Renal pelvis (tissue), 12 donors: ENCODE measurements at places on chromosomes 12 and 14. TPM values are rescaled to one million over a fixed set of nuclear protein-coding genes. Genes with fewer than 3 reads are reported as not detected.

Gene MGST1
- polyA plus RNA-seq, result 25.4 TPM

Gene TAS2R9
- not detected for polyA plus RNA-seq

Gene LMNTD1
- polyA plus RNA-seq, result not detected

Gene HOXC5
- polyA plus RNA-seq, result 3.0 TPM

Gene GUCY2C
- polyA plus RNA-seq, result 0.60 TPM

Gene SDR9C7
- polyA plus RNA-seq, result 0.21 TPM

Gene CELA1
- not detected for polyA plus RNA-seq

DNA sequence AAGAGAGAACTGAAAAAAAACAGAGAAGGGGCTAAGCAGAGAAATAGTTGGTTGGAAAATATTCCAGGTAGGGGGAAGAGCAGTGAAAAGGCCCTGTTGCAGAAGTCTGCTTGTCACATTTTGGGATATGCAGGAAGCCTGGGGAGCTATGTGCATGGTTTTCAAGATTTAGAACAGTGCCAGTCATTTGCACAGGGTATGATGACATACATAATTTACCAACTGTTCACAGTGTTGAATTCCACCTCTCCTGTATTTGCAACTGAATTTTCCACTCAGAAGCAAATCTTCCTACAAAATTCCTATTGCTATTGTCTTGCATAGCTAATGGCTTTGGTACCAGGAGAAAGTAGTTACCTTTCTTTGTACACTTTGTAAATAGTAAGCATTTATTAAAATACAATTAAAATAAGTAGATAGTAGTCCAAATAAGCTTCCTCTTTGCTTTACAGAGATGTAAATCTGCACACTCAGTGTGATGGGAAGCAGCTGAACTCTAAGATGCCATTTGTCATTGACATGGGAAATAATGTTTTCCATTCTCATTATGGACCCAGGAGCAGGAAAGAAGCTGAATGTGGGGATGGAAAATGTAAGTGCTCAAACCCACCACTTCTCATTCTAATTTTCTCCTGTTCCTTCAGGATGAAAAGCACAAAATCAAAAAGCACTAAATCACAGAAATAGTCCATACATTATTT is 177.4 kb downstream of the BTG1 start:
- no peak for DNase-seq

GRCh38 chr12:52084491-52085231 is 5.2 kb downstream of the SMIM41 start:
- DNase-seq, result no peak

DNA sequence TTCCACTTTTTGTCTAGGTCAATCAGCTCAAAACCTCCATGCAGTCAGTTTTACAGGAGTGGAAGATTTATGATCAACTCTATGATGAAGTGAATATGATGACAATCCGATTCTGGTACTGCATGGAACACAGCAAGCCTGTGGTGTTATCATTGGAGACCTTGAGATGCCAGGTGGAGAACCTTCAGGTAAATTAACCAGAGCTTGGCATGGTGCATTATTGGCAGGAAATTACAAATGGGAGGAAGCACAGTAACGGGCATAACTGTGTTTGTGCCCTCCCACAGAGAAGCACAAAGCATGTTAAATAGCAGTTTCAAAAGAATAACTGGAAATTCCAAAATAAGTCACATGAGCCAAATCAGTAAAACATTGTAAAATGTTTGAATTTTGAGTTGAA is 135.6 kb downstream of the ESR2 start:
- DNase-seq, result no peak

GRCh38 chr12:109447482-109447881 is 29.6 kb downstream of the KCTD10 start:
- DNase-seq, result no peak

DNA sequence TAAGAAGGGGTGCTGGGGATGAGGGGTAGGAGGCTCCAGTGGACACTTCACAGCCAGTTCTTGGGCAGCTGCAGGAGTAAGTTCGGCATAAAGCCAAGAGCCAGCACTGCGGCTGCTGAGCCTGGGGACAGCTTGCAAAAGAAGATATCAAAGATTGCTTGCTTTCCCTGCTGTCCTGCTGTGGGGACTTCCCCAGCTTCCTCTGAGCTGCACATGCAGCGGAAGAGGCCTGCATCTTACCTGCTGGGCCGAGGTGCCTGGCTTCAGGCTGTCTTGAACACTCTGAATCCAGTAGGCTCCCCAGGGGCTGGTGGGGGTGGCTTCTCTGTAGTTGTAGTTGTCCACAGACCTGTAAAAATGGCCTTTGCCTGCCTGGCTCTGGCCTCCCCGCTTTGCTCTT is 1.3 kb downstream of the CHGA start:
- no peak for DNase-seq

- DNase-seq, result peak; percentile 93
These were observed 98.3 kb downstream of the LRRC74A start for GRCh38 chr14:76924371-76925096.

- DNase-seq, result no peak
These were observed 25.5 kb upstream of the GSC start for GRCh38 chr14:94795372-94795771.

- no peak for DNase-seq
These were observed 23.8 kb upstream of the GPR132 start for GRCh38 chr14:105088812-105089745.

DNA sequence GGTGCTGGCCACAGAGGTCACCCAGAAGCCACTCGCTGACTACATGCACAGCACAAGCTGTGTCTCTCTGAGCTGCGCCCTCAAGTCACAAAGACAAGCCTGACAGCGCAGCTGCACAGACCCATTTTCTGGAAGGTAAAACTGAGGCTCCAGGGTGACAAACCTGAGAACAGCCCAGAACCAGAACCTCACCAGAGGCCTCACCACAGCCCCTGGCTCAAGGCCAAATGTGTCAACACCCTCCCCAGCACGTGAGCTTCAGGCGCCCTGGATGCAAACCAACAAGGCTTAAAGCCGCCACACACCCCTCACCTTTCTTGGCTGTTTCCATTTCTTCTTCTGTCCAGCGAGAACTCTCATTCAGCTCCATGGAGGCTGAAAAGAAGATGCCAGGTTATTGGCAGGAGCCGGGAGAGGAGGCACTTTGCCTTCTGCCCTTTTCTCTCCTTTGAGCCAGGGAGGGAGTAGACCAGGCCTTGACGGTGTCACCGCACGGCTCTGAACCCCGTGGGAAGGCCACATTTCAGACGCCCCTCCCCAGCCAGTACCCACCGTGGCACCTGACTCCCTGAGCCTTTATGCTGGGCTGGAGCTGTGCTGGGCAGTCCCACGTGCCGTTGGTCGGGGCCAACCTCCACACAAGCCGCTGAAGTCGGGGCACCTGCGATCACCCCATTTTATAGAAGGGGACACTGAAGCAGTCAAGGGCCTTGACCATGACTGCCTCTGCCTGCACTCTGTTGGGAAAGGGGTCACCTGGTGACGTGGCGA is 103.1 kb downstream of the RFLNA start:
- DNase-seq, result no peak

- DNase-seq, result no peak
These were observed 649.0 kb downstream of the TMTC2 start for GRCh38 chr12:83335748-83336147.

GRCh38 chr12:52630008-52630500 is 11.7 kb upstream of the KRT73 start:
- no peak for DNase-seq

- DNase-seq, result peak; percentile 48
These were observed 68.5 kb upstream of the CAPRIN2 start for GRCh38 chr12:30823156-30823699.

GRCh38 chr12:105453316-105453715 is 122.8 kb downstream of the C12orf75 start:
- DNase-seq, result no peak

GRCh38 chr14:33480887-33481184 is 470.0 kb downstream of the EGLN3 start:
- DNase-seq, result no peak

DNA sequence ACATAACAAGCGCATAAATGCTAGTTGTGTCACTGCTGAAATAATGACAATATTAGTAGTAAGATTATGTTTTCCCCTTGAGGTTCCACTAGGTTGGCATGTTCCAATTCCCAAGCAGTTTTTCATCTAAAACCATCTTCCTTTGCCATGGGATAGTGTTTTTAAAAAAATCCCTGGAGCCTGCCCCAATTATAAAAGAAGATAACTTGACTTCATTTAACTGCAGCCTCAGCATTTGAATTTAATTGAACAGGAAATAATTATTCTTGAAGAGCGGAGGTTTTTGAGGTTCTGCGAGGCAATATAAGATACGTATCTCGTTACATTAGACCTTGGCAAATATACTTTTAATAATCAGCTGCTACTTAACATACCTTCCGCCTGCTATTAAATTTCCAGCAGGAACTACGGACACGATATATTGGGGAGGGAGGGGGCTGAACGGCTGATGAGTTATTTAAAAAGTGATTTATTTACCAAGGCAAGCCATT is 65.2 kb upstream of the HSPB8 start:
- no peak for DNase-seq

- DNase-seq, result no peak
These were observed 10.2 kb downstream of the SCN8A start for GRCh38 chr12:51601241-51601640.

GRCh38 chr14:34171431-34172172 is 220.7 kb upstream of the EGLN3 start:
- DNase-seq, result no peak

DNA sequence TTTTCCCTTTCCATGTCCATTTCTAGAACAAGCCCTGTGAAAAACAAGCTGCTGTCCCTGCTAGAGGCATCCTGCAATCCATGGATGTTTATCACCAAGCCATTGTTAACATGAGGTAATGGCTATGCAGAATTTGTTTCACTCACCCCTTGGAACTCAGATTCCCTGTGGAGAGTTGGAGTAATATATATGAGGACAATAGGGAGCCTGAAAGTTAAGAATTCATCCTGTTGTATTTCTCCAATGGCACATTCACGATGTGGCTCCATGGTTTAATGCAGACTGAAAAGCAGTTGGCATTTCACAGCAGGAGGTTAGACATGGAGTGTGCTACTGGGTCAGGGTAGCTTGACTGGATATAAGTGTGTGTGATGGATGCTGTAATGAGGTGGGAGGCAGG is 32.4 kb downstream of the GPR65 start:
- no peak for DNase-seq

DNA sequence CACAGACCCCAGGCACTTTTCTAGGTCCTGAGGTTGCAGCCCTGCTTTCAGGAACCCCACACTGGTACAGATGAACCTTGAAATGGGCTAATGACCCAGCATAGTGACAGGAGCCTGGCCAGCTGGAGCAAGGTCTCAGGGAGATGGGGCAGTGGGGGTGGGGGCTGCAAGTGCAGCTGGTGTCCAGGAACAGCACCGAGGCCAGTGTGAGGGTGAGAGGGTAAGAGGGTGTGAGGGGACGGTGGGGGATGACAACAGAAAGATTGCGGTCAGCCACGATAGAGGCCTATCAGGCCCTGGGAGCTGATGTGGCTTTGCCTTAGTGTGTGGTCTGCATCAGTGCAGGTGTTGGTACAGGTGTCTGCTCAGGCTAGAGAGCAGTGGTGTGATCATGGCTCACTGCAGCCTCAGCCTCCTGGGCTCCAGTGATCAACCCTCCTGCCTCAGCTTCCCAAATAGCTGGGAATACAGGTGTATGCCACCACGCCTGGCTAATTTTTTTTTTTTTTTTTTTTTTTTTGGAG is 59.7 kb downstream of the EP400 start:
- no peak for DNase-seq

GRCh38 chr14:73744175-73744867 is 30.1 kb upstream of the PNMA1 start:
- DNase-seq, result no peak

DNA sequence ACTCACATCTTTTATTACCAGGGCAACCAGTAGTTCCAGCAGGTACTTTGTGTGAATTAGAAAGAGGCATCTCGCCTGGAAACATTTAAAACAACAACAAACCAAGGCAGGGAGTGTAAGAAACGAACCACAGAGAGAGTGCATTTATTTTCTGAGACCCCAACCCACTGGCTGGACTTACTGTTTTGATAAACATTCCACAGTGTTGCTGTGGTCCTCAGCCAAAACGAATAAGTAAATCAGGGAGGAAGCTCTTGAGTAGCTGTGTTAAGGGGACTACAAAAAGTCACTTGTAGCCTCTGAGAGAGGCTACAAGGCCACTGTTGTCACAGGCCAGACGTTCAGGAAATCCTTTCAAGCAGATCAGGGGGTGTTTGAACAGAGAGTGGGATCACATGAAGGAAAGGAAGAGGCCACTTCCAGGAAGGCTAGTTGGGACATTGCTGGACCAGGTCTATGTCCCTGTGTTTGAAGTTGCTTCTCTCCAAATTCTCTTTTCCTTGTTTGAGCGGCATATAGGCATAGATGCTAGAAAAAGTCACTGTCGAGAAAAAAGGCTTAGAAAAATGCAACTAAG is 33.8 kb downstream of the DMAC2L start:
- DNase-seq, result peak; percentile 64

DNA sequence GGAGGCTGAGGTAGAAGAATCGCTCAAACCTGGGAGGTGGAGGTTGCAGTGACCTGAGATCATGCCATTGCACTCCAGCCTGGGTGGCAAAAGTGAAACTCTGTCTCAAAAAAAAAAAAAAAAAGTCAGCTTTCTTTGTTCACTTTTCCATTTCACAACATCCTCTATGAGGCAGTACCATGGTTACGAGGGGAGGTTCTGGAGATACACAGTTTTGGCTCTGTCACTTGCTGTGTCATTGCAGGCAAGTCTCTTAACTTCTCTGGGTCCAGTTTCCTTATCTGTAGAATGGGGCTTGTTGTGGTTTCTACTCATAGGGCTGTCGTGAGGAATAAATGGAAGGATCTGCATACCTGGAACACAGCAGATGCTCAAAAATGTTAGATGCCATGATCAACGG is 75.6 kb upstream of the SLC24A4 start:
- no peak for DNase-seq

DNA sequence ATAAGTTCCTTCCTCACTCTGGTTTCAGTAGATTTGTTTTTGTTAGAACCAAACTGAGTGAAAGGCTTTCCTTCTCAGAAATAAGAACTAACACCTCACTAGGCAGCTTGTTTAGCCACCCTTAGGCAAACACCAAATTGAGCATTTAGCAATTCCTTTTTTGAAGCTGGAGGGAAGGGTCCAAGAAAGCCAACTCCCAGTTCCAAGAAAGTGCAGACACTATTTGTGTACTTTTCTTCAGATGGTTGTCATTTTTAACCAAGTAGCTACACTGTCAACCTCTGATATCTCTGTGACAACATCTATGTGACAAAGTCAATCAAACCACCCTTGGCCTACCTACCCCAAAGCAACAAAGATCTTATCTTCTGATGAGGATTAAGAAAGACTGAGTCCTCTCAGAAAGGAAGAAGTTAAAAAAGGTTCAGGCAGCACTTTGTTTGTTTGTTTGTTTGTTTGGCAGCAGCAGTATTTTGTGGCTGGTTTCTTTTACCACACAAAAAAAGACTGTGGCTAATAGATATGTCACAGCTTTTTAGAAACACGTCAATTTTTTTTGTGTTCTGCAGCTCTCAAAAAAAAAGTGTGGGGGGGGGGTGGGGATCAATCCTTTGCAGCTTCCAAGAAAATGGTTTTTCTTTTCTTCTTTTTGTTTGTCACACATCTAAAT is 203.8 kb downstream of the CRADD start:
- no peak for DNase-seq

DNA sequence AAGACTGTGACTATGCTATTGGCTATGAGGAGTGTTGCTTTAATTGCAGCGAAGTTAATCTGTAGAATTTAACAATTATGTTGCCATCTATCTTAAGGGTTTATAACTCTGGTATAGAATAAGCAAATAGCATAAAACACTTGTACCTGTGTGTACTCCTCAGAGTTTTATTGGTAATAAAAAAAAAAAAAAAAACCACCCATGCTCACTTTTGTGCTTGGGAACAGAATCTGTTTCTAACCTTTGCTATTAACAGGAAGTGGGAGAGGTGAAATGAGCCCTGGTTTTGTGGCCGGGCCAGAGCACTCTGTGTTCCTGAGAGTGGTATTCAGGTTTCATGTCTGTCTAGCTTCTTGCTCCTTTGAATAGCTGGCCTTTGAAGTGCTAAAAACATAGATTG is 53.1 kb downstream of the PDE3A start:
- DNase-seq, result no peak
